Stimulated activated CD4-positive, alpha-beta T cell treated with anti-CD3 and anti-CD28 coated beads, TNF-alpha, amount 100 ng/mL, for 24 hours (primary cell): ENCODE measurements at places on chromosomes 1 and 21.

GRCh38 chr1:153498746-153499145 lies 37.0 kb downstream of the S100A6 start:
- DNase-seq = no peak

GRCh38 chr1:53591924-53592323 lies 132.7 kb downstream of the DMRTB1 start:
- DNase-seq = no peak

- DNase-seq = no peak
Measured at GRCh38 chr1:174753131-174753530, 246.6 kb upstream of the CACYBP start.

DNA sequence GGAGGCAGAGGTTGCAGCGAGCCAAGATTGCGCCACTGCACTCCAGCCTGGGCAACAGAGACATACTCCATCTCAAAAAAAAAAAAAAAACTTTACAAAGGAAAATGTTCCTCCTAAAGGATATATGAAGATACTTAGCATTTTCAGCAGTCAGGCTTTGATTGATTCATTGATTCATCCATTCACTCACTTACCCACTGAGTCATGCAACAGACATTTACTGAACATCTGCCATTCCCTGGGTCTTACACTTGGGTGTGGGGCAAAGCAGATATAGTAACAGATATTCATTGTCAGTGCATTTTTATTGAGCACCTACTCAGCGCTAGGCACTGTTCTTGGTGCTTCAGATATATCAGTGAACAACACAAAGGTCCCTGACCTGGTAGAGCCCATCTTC lies 5.6 kb upstream of the LACTBL1 start:
- no peak for DNase-seq

DNA sequence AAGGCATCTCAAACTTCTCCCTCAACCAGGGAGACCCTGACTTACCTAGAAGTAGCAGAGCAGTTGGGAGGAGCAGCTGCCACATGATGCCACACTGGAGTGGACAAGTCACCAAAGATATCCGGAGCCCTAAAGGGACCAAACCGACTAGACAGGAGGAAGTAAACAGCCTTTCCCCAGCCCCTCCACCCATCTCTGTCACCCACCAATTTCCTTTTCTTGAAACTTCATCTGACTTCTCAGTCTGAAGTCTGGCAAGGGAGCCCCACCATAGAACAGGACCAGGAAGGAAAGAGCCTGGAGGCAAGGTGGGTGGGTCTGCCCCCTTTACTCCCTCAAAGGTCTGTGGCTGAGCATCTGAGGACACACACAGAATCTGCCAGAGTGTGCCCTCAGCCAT lies at the start of gene FCGR3A:
FCGR3A (minus strand) TSS at position 167 of the 400 bp plus-strand sequence; CDS start at position 85, 82 bp downstream.
- no peak for DNase-seq
